ENCODE measurements at places on chromosomes 12 and 14.

- no peak for DNase-seq
Measured at GRCh38 chr14:99958380-99958779, 106.8 kb upstream of the EVL start.

DNA sequence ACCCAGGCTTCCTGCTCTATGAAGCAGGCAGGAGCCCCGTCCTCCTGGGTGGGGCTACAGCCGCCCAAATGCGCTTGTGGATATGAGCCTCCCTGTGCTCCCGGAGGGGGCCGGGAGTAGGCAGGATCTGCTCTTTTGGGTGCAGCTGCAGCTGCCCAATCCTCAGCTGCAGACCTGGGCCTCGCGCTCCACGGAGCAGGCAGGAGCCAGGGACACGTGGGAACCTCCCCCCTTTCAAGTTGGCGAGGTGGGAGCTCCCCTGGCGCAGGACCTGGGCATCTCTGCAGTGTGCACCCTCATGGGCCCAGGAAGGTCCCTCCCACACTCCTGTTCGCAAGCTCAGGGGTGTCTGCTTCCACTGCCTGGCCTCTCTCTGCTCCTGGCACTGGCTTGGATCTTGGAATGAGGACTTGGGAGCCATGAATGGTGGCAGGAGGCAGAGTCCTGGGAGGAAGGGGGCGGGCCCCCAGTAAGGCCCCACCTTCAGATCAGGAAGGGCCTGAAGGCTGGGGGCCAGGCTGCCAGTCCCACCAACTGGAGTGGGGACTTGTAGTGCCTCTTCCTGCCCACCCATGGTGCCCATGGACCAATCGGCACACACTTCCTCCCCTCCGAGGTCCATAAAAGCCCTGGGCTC is 61.3 kb downstream of the KLRG1 start:
- DNase-seq: no peak

GRCh38 chr14:99601361-99601831 is 2.6 kb downstream of the CCDC85C start:
- no peak for DNase-seq

DNA sequence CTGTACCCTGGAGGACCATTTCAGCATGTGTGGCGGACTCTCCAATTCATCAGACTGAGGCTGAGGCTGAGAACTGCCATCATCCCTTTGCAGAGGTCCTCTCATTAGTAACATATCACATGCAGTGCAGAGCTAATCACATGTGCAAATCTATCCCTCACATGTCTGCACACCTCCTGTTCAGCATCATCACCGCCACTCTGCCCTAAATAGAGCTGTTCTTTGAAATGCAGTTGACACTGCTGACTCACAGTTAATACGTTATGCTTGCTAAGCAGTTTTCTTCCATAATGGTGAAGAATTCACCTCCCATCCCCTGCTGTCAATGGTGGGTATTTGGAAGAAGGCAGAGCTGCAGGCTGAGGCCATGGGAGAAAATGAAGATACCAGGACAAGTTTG is 85.0 kb upstream of the ANO2 start:
- DNase-seq: no peak

DNA sequence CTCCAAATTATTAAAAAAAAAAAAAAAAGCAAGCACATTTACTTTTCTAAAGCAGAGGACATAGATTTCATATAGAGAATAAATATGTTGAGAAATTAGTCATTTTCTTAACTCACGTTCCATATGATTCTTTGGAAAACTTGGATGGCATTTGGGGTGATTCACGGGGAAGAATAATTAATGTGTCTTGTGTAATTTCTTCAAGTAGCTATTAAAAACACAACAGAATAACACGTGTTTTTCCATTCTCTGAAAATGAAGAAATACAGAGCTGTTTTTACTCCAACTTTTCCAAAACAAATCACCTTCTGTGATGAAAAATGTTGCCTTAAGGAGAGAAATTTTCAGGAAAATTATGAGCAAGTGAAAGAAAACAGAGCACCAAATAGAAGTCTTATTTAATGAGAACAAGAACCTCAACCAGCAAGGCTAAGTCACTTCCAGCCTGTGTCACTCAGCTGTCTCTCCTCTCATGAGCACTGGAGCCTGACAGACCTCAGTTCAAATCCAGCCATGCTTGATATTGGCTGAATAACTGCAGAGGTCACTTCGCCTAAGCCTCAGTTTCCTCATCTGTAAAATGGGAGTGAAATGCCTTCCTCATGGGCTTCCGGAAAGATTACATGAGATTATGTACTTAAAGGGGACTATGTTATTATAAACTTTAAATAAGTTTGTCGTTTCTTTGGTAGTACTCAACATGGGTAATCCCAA is 42.8 kb upstream of the NUAK1 start:
- no peak for DNase-seq

DNA sequence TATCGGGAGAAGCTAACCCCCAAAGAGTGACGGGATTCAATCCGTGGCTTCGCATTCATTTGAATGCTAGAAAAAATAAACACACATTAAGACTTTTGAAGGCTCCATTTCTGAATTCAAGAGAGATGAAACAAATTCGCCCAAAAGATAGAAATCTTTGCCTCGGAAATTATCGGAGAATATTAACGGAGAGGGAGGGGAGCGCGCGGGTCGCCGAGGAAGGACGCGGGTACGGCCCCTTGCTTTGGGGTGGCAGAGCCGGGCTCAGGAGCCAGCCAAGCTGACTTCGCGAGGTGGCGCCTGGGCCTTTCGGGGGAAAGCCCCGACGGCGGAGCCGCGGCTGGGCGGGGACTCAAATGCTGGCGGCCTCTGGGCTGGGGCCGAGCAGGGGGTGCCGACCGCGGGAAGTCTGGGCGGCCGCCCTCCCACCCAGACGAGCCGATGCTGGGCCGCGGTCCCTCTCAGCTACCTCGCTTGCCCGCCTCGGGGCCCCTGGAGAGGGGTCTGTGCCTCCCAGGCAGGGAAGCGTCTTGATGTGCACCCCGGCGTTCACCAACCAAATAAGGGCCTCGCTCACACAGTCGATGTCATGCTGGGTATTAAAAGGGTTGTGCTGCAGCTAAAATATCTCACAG is 14.7 kb downstream of the NKX2-1 start:
- DNase-seq: no peak

All from NCI-H2081 (cell line).